ENCODE measurements at places on chromosomes 1 and 21. TPM values are rescaled to one million over a fixed set of nuclear protein-coding genes. Genes with fewer than 3 reads are reported as not detected.

GRCh38 chr1:45001011-45001481, 10.1 kb downstream of the HECTD3 start:
- no peak for DNase-seq

- DNase-seq = no peak
These were observed 58.4 kb downstream of the ZNF281 start for GRCh38 chr1:200351425-200351824.

- no peak for DNase-seq
These were observed 13.0 kb upstream of the IL10 start for GRCh38 chr1:206785182-206785765.

- no peak for DNase-seq
These were observed 58.1 kb downstream of the LHX4 start for GRCh38 chr1:180287988-180288705.

- no peak for DNase-seq
These were observed 94.3 kb downstream of the ADGRL4 start for GRCh38 chr1:78911956-78912880.

DNA sequence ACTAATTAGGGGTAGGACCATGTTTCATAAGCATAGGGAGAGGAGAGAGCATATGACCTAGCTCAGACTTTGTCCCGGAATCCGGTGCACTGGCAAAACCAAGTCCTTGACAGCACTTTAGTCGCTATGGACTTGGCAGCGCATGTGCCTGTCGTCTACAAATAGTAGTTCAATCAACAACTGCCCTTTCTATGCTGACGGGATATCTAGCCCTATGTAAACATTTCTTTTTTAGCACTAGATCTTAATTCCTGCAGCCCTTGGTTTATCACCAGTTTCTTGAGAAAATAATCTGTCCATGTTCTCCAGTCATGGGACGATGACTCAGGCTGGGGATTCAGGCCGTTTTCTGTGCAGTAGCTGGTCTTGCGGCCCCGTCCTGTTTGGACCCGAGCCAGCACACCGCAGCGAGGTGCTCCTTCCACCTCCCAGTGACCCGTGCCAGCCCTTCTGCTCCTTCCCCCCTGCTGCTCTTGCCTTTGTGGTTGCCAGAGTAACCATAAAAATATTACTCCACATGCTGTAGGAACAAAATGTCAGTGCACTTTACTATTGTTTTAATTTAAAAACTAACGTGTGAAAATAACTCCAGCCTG, 8.6 kb upstream of the MT1HL1 start:
- DNase-seq = no peak

- no peak for DNase-seq
These were observed 15.9 kb upstream of the GALNT2 start for GRCh38 chr1:230050973-230051735.

DNA sequence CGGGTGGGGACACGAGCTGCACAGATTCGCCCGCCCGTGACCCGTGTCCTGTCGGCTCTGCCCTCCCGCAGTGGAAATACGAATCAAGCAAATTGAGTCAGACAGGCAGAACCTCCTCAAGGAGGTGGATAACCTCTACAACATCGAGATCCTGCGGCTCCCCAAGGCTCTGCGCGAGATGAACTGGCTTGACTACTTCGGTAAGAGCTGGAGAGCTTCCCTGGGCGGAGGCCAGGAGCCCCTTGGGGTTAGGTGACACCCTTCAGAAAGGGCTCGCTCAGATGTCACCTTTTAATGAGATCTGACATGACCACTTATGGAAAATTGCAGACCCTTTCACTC, 489 bp downstream of the CDCA8 start:
- DNase-seq = no peak

DNA sequence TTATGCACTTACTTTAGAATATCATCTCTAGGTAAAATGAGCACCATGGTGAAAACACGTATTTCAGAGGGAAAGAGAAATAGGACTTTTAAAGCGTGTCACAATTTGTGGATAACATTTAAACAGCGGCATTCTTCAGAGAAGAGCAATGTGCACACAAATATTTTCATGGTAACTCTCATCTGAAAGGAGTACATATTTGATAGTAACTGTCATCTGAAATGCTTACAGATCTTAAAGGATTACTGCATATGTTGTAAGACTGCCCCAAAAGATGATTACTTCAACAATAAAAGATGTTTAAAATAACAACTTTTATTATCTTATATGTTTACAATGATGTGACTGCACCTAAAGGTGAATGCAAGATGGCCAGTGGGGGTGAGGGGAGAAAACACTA, 408.8 kb downstream of the PLA2G4A start:
- no peak for DNase-seq

MAP3K21 gene
- 1.6 TPM for total RNA-seq

TSSK3 gene
- total RNA-seq = 0.60 TPM

IGSF21 gene
- total RNA-seq = not detected

GSTM5 gene
- 0.06 TPM for total RNA-seq

CAPN2 gene
- 23.6 TPM for total RNA-seq

IKBKE gene
- 19.8 TPM for total RNA-seq

TPTE gene
- not detected for total RNA-seq

DTL gene
- 101 TPM for total RNA-seq

Measured in activated naive CD8-positive, alpha-beta T cell treated with anti-CD3 and anti-CD28 coated beads for 36 hours (primary cell).